ENCODE measurements at places on chromosomes 2 and 18. TPM values are rescaled to one million over a fixed set of nuclear protein-coding genes. Genes with fewer than 3 reads are reported as not detected.

GRCh38 chr2:196515051-196515450, 124.5 kb upstream of the CCDC150 start:
- H3K27ac ChIP-seq = no peak overlapping the region
- no peaks in the 10 kb centered on the region for H3K27me3 ChIP-seq
- no peaks in the 10 kb centered on the region for H3K4me1 ChIP-seq

DNA sequence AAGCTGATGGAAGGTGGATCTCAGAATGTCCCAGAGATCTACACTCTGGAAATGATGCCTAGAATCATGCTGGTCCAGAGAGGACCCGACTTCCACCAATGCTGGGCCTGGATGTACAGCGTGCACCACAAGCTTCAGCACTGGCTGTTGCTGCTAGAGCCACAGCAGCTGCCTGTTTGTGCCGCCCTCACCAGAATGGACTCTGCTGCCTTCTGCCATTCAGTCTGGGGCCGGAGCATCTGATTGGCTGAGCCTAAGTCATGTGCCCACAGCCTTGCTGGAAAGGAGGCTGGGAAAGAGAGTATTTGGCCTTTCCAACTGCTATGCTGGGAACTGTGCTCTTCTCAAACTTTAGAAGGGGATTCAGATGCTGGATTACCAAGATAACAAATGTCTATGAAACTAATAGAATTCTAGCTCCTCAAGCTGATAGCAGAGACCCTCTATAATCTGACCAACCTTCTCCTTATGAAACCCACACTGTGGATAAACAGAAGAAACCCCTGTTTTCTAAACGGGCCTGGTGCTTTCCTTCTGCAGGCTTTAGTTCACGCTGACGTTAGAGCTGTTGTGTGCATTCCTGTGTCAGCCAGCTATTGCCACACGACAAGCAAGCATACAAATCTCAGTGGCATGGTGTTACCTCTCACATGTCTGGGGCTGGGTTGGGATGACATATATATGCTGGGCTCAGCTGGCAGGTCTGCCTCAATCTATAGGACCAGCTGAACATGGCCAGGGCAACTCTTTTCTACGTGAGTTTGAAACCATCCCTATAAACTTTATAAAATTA, 4.1 kb upstream of the LOXHD1 start:
- no peaks in the 10 kb centered on the region for H3K36me3 ChIP-seq
- no peak overlapping the region for H3K27ac ChIP-seq
- no peak for DNase-seq

GRCh38 chr2:50215736-50216135, 816.2 kb downstream of the NRXN1 start:
- no peak overlapping the region for H3K4me3 ChIP-seq
- no peaks in the 10 kb centered on the region for H3K27me3 ChIP-seq
- DNase-seq = no peak

- H3K4me1 ChIP-seq = no peaks in the 10 kb centered on the region
- no peaks in the 10 kb centered on the region for H3K27me3 ChIP-seq
- H3K27ac ChIP-seq = no peak overlapping the region
- H3K4me3 ChIP-seq = no peak overlapping the region
- H3K36me3 ChIP-seq = no peaks in the 10 kb centered on the region
Measured at GRCh38 chr2:181837563-181837962, 54.0 kb upstream of the ITPRID2 start.

DNA sequence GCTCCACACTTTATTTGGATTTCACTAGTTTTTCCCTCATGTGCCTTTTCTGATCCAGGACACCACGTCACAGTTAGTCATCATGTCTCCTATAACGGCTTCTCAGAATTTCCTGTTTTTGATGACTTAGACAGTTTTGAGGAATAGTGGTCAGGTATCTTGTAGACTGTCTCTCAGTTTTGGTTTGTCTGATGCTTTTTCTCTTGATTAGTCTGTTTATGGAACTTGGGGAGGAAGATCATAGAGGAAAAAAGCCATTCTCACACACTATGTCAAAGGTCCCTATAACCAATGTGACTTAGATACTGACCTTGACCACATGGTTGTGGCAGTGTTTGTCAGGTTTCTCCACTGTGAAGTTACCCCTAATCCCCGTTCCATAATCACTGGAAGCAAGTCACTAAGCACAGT, 89.0 kb downstream of the RAPH1 start:
- H3K27me3 ChIP-seq = no peaks in the 10 kb centered on the region
- no peak overlapping the region for H3K27ac ChIP-seq
- no peak overlapping the region for H3K4me3 ChIP-seq
- H3K36me3 ChIP-seq = no peaks in the 10 kb centered on the region
- DNase-seq = no peak
- no peaks in the 10 kb centered on the region for H3K4me1 ChIP-seq

GRCh38 chr2:119849838-119850565, 90.3 kb downstream of the PTPN4 start:
- H3K4me1 ChIP-seq = no peaks in the 10 kb centered on the region
- no peaks in the 10 kb centered on the region for H3K36me3 ChIP-seq
- DNase-seq = no peak
- no peaks in the 10 kb centered on the region for H3K27me3 ChIP-seq
- H3K27ac ChIP-seq = no peak overlapping the region
- H3K4me3 ChIP-seq = no peak overlapping the region

GRCh38 chr2:146451972-146452371, 1392.9 kb upstream of the ACVR2A start:
- no peaks in the 10 kb centered on the region for H3K36me3 ChIP-seq
- no peaks in the 10 kb centered on the region for H3K27me3 ChIP-seq
- no peak overlapping the region for H3K27ac ChIP-seq
- no peaks in the 10 kb centered on the region for H3K4me1 ChIP-seq

- peaks cover 58% of the 10 kb centered on the region for H3K27me3 ChIP-seq
- no peaks in the 10 kb centered on the region for H3K4me1 ChIP-seq
- no peak overlapping the region for H3K4me3 ChIP-seq
- H3K27ac ChIP-seq = no peak overlapping the region
Measured at GRCh38 chr18:49560277-49560623, 1.6 kb upstream of the LIPG start.

GRCh38 chr2:171227066-171227782, 66.5 kb upstream of the TLK1 start:
- H3K27ac ChIP-seq = no peak overlapping the region
- H3K4me3 ChIP-seq = no peak overlapping the region
- no peaks in the 10 kb centered on the region for H3K4me1 ChIP-seq
- H3K27me3 ChIP-seq = no peaks in the 10 kb centered on the region
- no peaks in the 10 kb centered on the region for H3K36me3 ChIP-seq

GRCh38 chr18:41850781-41851180, 104.3 kb upstream of the PIK3C3 start:
- H3K27ac ChIP-seq = no peak overlapping the region
- no peak for DNase-seq

- no peaks in the 10 kb centered on the region for H3K36me3 ChIP-seq
- H3K4me3 ChIP-seq = no peak overlapping the region
- H3K27me3 ChIP-seq = peaks cover 31% of the 10 kb centered on the region
- no peaks in the 10 kb centered on the region for H3K4me1 ChIP-seq
- DNase-seq = no peak
Measured at GRCh38 chr2:239543702-239544101, 142.9 kb upstream of the HDAC4 start.

- H3K36me3 ChIP-seq = no peaks in the 10 kb centered on the region
- no peak overlapping the region for H3K4me3 ChIP-seq
- no peaks in the 10 kb centered on the region for H3K27me3 ChIP-seq
- peaks cover 15% of the 10 kb centered on the region for H3K4me1 ChIP-seq
- DNase-seq = no peak
- H3K27ac ChIP-seq = no peak overlapping the region
Measured at GRCh38 chr2:127365211-127365643, 22.5 kb downstream of the MAP3K2 start.

- H3K36me3 ChIP-seq = no peaks in the 10 kb centered on the region
- H3K27me3 ChIP-seq = peaks cover 19% of the 10 kb centered on the region
- no peak overlapping the region for H3K4me3 ChIP-seq
Measured at GRCh38 chr18:26119246-26119645, 14.4 kb upstream of the PSMA8 start.

GRCh38 chr18:70720607-70721006, 431.8 kb downstream of the SOCS6 start:
- no peak overlapping the region for H3K27ac ChIP-seq
- H3K27me3 ChIP-seq = no peaks in the 10 kb centered on the region
- no peak overlapping the region for H3K4me3 ChIP-seq
- no peaks in the 10 kb centered on the region for H3K36me3 ChIP-seq
- H3K4me1 ChIP-seq = no peaks in the 10 kb centered on the region

DNA sequence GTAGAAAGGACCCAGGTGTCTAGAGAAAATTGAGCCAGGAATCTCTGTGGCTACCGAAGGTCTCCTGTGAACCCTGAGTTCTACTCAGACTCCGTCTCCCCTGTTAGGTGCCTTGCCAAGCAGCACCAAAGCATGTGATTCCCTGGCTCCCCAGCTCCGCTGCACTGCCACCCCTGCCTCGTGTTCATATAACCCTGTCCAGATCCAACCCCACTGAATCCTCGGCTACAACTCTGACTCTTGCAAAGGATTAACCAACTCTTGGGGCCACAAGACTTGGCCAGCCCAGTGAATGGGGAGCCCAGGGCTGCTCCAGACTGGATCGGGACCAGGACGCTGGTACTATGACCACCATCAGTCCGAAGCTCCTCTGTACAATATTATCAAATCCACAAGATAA, 37.3 kb upstream of the ACAA2 start:
- no peaks in the 10 kb centered on the region for H3K36me3 ChIP-seq
- no peak overlapping the region for H3K27ac ChIP-seq
- H3K27me3 ChIP-seq = peaks cover 44% of the 10 kb centered on the region
- no peaks in the 10 kb centered on the region for H3K4me1 ChIP-seq
- DNase-seq = no peak

DNA sequence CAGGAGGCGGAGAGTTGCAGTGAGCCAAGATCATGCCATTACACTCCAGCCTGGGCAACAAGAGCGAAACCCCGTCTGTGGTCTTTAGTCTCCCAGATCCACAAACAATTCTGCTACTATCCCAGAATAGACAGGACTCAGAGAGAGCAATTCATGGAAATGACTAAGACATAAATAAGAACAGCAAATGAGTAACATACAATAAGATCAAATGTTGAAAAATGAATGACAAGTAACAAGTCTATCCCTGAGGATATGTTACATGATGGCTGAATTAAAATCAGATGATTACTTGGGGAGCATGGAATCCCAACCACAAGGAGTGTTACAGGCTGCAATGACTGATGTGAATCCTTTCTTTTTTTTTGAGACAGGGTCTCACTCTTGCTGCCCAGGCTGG, 10.3 kb downstream of the ARL5A start:
- DNase-seq = no peak
- H3K4me1 ChIP-seq = no peaks in the 10 kb centered on the region
- no peak overlapping the region for H3K27ac ChIP-seq
- no peak overlapping the region for H3K4me3 ChIP-seq
- no peaks in the 10 kb centered on the region for H3K36me3 ChIP-seq

DNA sequence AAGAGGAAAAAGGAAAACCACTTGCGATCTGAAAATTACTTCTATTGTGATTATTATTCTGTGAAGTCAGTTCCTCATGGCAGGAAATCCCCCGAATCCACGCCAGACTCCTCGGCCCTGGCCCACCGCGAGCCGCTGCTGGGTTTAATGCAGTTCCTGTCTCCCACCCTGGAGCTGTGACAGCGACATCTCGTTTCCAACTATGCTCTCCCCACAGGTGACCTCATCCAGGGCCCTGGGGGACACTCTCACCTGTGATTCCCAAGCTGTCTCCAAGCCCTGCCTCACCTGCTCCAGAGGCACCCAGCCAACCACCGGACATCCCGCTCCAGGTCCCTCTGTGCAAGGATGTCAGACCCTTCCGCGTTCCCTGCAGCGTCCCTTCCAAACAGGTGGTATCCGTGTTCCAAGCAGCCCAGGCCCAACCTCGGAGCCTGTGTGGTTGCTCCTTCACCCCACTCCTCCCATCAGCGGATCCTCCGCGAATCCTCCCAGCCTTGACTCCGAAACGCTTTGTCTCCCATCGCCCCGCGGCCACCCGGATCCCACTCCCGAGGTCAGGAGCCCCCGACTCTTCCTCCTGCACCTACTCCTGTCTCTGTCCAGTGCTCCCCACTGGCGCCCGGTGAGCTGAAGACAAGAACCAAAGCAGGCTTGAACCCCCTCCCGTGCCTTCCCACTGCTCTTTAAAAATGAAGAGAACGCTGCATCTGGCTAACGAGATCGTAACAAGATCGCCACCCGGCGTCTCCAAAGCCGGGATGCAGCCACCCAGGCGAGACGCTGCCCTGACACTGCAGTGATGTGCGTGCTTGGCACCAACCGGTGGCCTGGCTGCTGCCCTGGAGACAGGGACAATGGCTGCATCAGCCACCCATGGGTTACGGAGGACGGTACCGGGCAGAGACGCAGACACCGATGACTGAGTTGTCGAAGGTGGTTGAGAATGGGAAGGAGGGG, 96.5 kb downstream of the NDUFA10 start:
- DNase-seq = no peak
- no peak overlapping the region for H3K4me3 ChIP-seq
- no peak overlapping the region for H3K27ac ChIP-seq
- no peaks in the 10 kb centered on the region for H3K36me3 ChIP-seq
- H3K27me3 ChIP-seq = peaks cover 23% of the 10 kb centered on the region
- peaks cover 13% of the 10 kb centered on the region for H3K4me1 ChIP-seq

DNA sequence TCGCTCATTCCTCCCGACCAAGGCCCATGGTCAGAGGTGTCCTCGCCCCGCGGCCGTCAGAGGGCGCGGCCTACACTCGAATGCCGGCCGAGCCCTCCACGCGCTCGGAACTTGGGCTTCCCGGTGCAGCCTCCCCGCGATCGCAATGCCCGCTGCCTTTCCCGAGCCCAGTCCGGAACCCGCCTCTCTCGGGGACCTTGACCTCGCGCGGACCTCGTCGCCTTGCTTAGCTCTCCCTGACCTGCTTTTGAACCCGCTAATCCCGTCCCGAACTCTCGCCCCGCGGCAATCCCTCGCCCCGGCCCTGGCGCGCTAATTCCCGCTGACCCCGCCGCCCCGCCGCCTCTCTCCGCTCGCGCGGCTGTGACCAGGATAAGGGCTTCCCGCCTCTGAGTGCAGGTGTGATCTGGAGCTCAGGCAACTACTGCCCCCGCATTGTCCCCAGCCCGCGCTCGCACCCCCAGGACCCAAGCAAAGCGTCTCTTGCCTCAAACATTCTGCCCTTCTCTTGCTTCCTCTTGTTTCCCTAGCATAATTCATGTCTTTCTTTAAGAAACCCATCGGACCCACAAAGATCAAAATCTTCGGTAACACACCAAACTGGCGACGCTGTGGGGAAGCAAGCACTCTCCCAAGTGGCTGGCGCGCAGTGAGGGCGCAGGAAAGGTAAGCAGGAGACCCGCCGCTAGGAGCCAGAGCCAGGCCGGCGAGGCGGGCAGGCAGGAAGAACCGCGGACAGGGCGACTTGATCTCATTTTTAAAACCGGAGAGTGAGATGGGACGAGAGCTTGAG, 46.6 kb upstream of the ATP6V1B1 start:
- peaks cover 68% of the 10 kb centered on the region for H3K27me3 ChIP-seq
- DNase-seq = no peak

- no peaks in the 10 kb centered on the region for H3K36me3 ChIP-seq
- no peaks in the 10 kb centered on the region for H3K4me1 ChIP-seq
- no peak overlapping the region for H3K4me3 ChIP-seq
- no peak for DNase-seq
Measured at GRCh38 chr2:217269701-217270484, 410.0 kb upstream of the TNP1 start.

Gene ST8SIA5
- total RNA-seq = not detected

Gene CHN1
- 1.4 TPM for total RNA-seq

Gene ICA1L
- total RNA-seq = 2.5 TPM

Gene ARL6IP6
- 13.2 TPM for total RNA-seq

Gene CTNNA2
- total RNA-seq = not detected

Gene MC5R
- total RNA-seq = not detected

Gene ZNF521
- 1.8 TPM for total RNA-seq

Gene TMEM169
- total RNA-seq = 4.3 TPM

Gene MPV17
- total RNA-seq = 64.5 TPM
